ENCODE measurements at places on chromosomes 2 and 18.
A peak's percentile ranks its signal among the peaks of the same experiment; 100 is the strongest.

DNA sequence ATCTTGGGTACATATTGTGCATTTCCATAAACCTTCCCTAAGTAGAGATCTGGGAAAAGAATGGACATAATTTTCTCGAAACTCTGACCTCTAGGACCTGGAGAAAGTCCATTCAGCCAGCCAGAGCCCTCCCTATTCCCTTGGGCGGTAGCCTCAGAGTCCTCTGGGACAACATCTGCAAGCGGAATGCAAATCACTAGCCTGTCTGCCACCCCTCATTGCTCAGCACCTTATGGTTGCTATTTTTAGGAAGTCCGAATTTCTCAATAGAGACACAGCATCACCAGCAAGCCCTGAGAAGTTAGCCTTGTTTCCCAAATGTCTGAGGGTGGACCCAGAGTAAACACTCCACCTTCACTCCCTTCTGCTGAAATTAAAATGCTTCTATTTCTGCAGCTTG, 17.6 kb upstream of the CD28 start:
- no peak for DNase-seq

GRCh38 chr2:136395582-136395981, 277.6 kb upstream of the CXCR4 start:
- DNase-seq = no peak

DNA sequence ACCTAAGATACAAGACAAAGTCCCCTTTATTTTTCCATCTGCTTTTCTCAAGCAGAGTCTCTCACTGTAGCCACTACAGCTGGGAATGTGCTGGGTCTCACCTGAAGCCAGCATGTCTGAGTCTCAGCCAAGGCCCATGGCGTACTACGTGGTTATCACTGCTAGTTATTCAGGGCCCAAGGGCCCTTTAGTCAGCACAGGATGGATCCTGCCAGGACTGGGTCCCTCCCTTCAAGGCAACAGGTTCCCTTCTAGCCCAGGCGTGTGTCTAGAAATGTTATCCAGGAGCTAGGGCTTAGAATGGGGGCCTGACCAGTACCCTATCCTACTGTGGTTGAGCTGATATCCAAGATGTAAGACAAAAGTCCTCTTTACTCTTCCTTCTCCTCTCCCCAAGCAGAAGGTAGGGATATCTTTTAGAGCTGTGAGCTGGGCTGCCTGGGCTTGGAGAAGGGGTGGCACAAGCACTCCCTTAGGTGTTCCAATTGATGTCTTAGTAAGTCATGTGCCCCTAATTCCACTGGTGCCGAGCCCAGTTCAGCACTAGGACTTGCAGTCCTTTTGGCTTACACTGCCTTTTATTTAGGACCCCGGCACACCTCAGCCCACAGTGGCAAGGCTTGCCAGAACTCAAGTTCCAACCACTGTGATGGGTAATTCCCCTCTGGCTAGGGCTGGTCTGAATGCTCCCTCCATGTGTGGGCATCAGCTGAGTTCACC, 17.7 kb downstream of the VPS54 start:
- DNase-seq = no peak

- no peak for DNase-seq
These were observed 95.4 kb downstream of the INHBB start for GRCh38 chr2:120441351-120441700.

GRCh38 chr2:24511894-24512293, 20.8 kb downstream of the NCOA1 start:
- DNase-seq = no peak

DNA sequence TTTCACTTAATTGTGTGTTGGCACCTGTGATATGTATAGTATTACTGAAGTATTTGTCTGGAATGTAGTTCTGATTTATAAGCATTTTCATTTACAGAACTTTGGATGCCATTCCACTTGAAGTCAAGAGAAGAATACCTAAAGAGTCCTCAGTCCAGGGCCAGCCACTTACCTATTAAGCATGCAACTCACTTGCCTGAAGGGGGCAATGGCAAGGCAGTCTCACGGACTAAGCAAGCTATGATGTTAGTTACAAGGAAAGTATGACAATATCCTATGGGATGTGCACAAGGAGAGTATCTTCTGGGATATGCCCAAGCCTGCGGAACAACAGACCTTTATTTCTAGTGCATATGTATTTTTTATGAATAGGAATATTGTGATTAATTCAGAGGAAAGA, 369.4 kb upstream of the GCFC2 start:
- DNase-seq = no peak

GRCh38 chr2:100610381-100610831, 47.6 kb downstream of the PDCL3 start:
- peak; percentile 80 for DNase-seq

- no peak for DNase-seq
These were observed 297.4 kb downstream of the SMAD2 start for GRCh38 chr18:47632970-47633635.

GRCh38 chr2:240156435-240157146, 16.1 kb upstream of the OTOS start:
- no peak for DNase-seq

- no peak for DNase-seq
These were observed 54.8 kb downstream of the RTP5 start for GRCh38 chr2:241924069-241924908.
